ENCODE measurements at places on chromosomes 12 and 14.

DNA sequence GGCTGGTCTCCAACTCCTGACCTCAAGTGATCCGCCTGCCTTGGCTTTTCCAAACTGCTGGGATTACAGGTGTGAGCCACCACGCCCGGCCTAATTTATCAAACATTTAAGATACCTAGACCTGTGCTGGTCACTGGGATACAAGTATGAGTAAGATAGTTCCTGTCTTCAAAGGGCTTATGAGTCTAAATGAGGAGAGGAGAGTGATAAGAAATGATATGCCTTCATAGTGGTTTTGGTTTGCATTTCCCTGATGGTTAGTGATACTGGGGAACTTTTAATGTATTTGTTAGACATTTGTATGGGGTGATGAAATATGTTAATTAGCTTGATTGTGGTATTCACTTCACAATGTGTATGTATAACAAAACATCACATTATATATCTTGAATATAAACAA, 21.2 kb downstream of the TMED10 start:
- DNase-seq = no peak

DNA sequence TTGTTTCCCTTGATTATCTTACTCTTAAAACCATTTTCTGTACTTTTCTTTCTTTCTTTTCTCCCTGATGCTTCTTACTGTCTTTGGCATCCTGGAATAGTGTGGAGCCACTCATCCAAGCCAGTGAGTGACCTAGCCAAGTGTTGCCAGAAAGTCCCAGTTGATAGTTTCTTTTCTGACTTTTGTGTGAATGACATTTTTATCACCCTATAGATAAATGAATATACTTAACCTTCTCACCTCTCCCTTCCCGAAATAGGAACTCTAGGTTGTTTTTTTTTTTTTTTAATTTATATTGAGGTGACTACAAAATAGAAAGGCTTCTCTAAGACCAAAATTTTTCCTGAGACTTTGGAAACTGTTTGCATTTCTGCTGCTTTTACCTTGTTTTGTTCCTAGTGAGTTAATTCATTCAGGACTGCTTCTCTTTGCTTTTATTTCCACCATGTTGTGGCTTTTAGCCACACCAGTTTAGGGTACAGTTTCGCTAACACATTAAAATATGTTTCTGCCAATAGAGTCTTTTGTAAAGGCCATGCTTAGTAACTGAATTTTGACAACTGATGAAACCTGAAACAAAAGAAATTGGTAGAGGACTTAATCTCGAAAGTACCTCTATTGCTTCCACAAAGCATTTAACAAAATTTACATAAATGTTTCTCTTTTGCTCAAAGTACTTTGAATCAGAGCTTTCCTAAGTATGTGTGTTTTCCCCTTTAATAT, 194.6 kb downstream of the ERC1 start:
- no peak for DNase-seq

- no peak for DNase-seq
Observed at GRCh38 chr12:57372233-57372632, 58.6 kb downstream of the R3HDM2 start.

DNA sequence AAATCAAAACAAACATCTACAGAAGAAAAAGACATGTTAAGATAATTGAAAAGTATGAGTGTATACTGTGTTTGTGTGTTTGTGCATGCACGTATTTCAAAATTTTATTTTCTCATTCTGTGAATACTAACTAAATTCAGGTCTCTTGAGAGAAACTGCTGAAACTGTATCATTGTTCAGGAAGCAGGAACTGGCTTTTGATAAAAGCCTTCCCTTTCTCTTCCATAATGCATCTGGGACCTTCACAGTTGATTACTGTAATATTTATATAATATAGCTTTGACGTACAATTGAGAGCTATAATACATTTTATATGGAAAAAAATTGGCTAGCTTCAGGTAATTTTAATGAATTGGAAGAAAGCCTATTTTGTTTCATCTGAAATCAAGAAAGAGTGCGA, 993.5 kb downstream of the SLC6A15 start:
- DNase-seq = no peak

GRCh38 chr14:90554341-90554740, 157.5 kb downstream of the CALM1 start:
- no peak for DNase-seq

- DNase-seq = no peak
Observed at GRCh38 chr14:35046751-35047536, 872 bp downstream of the FAM177A1 start.

GRCh38 chr14:103522649-103523574, at the start of gene CKB:
Gene CKB, minus strand, starts transcription at chr14:103522830. Its CDS starts 337 bp downstream, at chr14:103522493.
- DNase-seq = no peak

DNA sequence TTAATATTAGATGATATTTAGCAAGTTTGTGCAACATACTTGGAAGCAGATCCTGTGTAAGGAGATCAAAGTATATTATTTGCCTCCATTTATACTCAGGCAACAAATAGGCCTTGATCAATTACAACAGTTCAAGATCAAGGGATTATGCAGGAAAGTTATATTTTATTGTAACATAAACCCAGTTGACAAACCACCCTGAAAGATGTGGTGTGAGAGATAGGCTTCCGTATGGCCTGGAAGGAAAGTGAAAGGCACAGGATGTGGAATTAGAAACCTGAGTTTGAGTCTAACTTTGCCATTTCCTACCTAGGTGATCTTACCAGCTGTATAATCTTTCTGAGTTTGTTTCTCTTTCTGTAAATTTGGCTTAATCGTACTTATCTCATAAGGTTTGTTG, 284.1 kb downstream of the BMP4 start:
- DNase-seq = no peak

GRCh38 chr14:101371799-101372793, 189.2 kb upstream of the DIO3 start:
- DNase-seq = no peak

DNA sequence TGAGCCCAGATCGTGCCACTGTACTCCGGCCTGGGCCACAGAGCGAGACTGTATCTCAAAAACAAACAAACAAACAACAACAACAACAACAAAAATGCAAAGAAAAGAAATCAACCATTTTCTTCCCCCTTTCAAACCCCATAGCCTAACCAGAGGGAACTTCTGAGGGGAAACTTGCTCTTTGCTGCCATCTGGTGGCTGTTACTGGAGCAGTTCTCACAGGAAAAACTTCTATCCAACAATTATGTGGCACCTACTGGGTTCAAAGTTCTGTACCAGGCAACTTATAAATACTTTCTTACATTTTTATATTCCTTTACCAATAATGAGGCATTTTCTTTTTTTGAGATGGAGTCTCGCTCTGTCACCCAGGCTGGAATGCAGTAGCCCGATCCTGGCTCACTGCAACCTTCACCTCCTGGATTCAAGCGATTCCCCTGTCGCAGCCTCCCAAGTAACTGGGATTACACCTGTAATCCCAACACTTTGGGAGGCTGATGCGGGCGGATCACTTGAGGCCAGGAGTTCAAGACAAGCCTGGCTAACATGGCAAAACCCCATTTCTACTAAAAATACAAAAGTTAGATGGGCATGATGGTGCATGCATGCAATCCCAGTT, 50.9 kb upstream of the BICDL1 start:
- DNase-seq = peak; percentile 60

GRCh38 chr12:2183556-2184541, 131.1 kb downstream of the CACNA1C start:
- no peak for DNase-seq

DNA sequence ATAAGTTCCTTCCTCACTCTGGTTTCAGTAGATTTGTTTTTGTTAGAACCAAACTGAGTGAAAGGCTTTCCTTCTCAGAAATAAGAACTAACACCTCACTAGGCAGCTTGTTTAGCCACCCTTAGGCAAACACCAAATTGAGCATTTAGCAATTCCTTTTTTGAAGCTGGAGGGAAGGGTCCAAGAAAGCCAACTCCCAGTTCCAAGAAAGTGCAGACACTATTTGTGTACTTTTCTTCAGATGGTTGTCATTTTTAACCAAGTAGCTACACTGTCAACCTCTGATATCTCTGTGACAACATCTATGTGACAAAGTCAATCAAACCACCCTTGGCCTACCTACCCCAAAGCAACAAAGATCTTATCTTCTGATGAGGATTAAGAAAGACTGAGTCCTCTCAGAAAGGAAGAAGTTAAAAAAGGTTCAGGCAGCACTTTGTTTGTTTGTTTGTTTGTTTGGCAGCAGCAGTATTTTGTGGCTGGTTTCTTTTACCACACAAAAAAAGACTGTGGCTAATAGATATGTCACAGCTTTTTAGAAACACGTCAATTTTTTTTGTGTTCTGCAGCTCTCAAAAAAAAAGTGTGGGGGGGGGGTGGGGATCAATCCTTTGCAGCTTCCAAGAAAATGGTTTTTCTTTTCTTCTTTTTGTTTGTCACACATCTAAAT, 203.8 kb downstream of the CRADD start:
- no peak for DNase-seq

DNA sequence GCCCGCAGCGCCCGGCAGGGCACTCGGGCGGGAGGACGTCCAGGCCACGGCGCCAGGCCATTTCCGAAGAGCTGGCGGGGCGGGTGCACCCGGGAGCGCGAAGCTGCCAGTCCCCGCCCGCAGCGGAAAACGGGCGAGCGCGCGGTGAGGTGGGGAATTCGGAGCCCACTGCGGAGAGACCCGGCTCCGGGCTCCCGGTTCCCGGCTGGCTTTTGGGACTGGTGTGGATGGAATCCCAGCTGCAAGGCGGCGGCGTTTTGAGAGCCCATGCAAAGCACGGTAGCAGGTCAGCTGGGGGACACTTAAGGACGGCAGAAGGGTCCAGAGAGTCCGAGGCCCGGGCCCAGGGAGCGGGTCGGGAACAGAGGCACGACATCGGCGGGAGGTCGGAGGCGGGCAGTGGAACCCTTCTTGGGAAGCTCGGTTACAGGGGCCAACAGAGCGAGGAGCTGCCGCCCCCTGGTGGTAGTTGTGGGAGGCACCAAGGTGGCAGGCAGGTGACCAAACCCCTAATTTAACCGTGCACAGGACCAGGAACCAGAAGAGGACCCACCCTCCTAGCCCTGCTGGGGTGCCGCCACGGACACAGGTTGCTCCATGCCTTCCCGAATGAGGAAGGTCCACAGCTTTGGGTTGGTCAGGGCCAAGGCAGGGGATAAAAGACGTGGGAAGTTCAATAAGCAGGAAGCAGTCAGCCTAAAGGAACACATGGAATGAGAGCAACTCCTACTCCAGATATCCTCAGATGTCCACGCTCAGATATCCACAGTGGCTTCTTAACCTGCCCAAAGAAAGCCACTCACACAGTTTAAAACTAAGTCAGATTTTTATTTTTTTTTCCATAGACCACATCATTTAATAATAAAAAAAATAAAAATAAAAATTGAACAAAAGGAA, 685 bp upstream of the CDH24 start:
- peak; percentile 79 for DNase-seq

DNA sequence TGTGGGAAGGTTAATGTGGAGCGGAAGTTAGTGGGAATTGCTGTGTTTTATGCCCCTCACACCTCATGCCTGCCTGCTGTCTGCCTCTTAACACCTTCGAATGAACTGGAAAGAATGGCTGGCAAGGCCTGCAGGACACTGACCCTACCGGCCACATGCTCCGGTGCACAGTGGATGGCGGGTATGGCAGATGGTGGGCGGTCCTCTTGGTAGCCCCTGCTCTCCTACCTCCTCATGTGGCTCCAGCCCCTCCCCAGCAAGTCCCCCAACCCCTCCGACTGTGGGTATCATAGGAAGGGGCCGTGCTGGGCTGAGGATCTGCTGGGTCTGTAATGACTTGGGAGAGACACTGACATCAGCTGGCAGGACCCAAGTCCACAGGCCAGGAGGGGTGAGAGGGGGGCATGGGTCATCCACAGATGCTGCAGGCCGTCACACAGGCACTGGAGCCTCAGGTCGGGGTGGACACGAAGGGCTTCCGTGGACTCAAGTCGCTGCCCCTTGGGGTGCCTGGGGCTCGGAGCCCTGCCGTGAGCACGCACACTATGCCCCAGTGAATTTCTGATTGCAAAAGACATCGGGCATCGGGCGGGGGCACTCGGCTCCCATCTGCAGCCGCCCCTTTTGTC, 77.4 kb downstream of the KIF26A start:
- no peak for DNase-seq

- no peak for DNase-seq
Observed at GRCh38 chr12:110343736-110344555, 59.6 kb downstream of the ANAPC7 start.

DNA sequence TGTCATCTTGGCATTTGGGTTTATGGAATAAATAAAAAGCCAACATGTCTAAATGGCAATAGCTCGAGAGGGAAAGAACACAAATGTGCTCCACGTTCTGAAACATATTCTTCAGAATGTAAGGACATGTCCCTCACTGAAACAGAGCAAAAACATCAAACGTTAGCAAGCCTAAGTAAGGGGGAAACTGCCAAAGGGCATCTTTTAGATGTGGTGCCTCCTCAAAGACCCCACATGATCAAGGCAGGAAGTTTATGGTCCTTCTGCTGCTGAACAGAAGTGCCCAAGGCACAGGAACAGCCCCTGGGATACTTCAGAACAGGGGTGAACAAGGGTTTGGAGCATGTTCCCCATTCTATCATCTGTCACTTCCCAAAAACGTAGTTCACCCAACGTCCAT, 227.0 kb downstream of the ANO2 start:
- no peak for DNase-seq

DNA sequence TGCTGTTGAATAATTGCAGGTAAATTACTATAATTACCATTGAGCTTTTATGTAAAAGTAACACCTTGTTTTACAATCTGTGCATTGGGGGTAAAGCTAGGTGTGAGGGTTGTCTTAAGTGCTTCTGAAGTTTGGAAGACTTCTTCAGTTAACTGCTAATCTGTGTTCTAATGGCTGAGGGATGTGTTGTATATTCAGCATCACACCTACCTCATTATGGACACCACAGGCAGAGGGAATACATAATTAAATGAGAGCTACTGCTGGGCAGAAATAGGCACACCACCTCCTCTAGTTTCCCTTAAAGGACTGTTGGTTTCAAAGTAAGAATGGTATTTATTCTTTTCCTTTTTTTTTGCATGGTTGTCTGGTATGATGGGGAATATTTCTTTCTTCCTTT, 502.3 kb upstream of the RGS6 start:
- no peak for DNase-seq

DNA sequence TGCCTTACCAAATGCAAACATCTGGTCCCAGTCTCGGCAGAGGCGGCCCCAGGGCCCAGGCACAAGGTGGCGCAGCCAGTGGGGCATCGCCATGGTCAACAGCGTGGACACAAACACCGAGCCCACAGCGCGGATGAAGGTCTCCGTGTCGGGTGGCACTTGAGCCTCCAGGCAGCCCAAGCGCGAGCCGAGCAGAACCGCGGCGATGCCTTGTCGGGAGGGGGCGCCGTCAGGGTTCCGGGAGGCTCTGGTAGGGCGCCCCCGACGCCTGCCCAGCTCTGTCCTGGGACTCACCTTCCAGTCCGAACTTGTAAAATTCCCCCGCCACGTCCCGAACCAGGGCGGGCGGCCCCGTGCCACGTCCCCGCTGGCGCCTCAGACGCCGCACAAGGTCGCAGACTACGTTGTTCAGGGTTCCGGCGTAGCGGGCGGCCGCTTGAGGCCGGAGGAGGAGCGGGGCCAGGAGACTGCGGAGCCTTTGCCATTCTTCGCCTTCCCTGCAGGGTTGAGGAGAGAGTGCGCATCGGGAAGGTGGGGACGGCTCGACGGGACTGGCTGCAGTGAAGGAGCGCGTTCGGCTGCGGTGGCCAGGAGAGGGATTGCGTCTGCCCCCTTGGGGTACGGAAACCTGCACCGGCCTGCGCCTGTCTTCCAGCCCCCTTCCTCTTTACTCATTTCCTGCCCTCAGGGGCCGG, 1.7 kb downstream of the CYP27B1 start:
- DNase-seq = no peak

GRCh38 chr14:85576848-85577542, 47.1 kb downstream of the FLRT2 start:
- DNase-seq = no peak

Data from activated T-cell treated with anti-CD3 and anti-CD28 coated beads for 24 hours (primary cell).